ENCODE measurements at places on chromosomes 12 and 14. TPM values are rescaled to one million over a fixed set of nuclear protein-coding genes. Genes with fewer than 3 reads are reported as not detected.

DNA sequence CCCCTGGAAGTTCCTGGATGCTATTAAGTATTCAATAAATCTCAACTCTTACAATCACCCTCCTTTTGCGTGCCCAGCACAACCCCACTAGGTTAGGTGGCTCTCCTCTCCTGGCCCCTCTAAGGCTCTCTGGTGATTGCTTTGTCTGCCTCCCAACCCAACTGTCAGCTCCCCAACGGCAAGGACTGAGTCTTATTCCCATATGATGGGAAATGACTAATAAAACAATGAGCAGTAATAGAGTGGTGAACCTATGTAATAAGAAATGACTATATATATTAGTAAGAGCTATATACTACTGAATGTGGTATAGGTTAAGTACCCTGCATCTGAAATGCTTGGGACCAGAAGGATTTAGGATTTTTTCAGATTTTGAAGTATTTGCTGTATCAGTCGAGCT lies 8.1 kb downstream of the APPL2 start:
- no peak for DNase-seq

DNA sequence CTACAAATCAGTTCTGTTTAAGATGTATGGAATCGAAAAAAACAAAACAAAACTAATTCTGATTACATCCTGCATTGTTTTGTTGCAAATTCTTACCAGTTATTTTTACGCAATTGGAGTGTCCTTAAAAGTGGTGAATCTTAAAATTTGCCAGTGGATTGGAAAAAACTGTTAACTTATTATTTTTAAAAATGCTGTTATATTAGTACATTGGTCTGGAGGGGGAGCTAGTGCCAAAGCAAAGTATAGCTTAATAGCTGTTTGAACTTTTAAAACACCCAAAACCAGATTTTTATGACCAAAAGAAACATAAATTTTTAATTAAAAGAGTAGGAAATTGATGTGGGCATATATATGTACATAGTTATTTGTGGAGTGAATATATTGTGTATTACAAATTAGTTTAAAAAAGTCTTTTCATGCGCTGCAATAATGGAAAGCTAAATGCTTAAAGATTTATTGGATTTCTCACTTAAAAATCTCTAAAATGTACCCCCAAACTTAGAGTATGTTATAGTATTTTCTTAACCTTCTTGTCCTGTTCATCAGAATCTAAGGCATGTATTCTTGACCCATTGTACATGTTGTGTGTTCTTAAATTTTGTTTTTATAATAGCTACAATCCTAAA lies 2.5 kb downstream of the FUT8 start:
- no peak for DNase-seq

DNA sequence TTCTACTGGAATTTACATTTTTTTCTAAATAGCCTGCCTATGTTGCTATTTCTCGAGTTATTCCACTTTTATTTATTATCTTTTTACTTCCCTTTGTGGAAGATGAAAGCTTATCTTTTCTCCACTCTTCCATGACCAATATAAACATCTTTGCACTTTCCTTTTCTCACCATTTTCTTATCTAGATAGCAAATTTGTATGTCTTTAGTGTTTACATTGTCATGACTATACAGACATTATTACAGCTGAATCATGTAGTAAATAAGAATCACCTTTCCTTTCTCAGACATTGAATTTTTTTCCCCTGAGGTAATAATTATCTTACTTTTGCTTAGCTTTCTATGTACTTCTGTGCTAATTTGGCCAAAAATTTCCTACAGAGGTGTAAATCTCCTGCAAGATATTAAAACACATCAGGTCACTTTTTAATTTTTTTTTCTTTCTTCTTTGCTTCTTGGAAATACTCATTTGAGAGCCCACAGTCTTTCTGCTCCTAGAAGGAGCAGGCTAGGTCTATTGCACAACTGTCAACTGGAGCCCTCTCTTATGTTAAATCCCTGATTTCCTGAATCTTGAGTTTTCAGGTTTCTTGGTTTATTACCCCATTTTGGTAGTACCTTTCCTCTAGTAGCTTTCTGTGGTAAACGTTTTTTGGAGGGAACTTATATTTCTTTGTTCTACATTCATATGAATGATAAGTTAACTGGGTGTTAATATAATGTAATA lies 109.0 kb upstream of the ATP2B1 start:
- no peak for DNase-seq

GRCh38 chr14:95374239-95374997 lies 54.7 kb upstream of the CLMN start:
- no peak for DNase-seq

DNA sequence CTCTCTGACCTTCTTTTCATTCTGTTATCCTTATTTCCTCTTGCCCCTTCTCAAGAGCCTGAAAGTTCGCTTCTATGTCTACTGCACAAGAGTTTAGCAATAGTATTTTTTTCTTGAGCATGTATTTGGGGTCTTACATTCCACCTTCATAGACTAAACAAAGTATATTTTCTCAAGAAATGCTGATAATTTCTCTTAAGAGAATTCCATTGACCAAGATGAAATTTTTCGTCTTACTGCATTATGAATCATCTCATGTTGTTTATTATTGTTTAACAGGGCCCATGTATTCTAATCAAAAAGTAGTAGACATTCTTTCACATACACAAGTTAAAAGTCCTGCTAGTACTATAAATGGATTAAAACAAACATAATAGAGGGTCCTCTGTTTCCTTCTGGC lies 219.3 kb downstream of the C12orf50 start:
- no peak for DNase-seq

GRCh38 chr12:132285991-132286681 lies 43.3 kb downstream of the GALNT9 start:
- no peak for DNase-seq

DNA sequence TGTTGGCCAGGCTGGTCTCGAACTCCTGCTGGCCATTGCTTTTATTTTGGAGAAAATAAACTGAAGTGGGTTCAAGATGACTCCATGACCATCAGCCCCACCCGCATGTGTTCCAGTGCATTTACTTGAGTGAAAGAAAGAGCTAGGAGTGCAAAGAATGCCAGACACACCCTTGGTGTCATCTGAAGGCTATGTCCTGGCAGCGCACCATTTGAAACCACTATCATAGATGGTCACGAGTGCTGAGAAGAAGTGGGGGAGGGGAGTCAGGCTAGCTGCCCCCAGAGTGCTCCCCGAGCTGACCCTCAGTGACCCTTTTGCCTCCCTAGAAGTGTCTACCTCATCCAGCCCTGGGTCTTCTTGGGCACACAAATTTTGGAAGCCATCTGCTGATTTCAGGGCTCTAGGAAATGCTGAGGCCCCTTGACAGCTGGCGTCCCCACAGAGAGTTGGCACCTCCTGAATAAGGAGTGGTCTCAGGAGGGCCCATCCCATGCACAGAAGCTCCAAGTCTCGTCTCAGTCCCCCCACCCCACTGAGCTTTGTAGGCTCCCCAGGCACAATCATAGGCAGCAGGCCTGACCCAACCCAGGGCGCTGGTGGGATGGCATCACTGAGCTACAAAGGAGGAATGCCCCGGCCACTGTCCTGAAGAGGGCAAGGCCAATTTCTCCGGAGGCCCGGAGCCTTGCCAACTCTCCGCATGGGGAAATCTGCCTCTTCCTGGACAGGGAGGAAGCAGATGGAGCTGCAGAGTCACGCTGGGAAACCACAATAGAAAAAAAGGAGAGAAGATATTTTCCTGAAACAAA lies 28.0 kb downstream of the PXN start:
- peak; percentile 87 for DNase-seq

GRCh38 chr12:3313675-3314663 lies 177.0 kb upstream of the PRMT8 start:
- DNase-seq: no peak

CRADD gene
- 50.8 TPM for total RNA-seq

OR6C75 gene
- total RNA-seq: not detected
